ENCODE measurements at places on chromosomes 2 and 18. TPM values are rescaled to one million over a fixed set of nuclear protein-coding genes. Genes with fewer than 3 reads are reported as not detected.

The TGFA gene
- total RNA-seq, result 0.64 TPM

The CLEC4F gene
- total RNA-seq, result not detected

The TEKT4 gene
- not detected for total RNA-seq

The DSG1 gene
- not detected for total RNA-seq

The EMX1 gene
- total RNA-seq, result not detected

The SMAD7 gene
- 7.0 TPM for total RNA-seq

The ASNSD1 gene
- 38.2 TPM for total RNA-seq

The FECH gene
- 18.8 TPM for total RNA-seq

The OTX1 gene
- total RNA-seq, result not detected

The RND3 gene
- total RNA-seq, result not detected

The KIAA2012 gene
- not detected for total RNA-seq

The ANKRD62 gene
- not detected for total RNA-seq

The GKN1 gene
- not detected for total RNA-seq

The KLHL29 gene
- total RNA-seq, result 2.4 TPM

The CTAGE1 gene
- total RNA-seq, result not detected

The NEU2 gene
- total RNA-seq, result not detected

The BOLL gene
- total RNA-seq, result not detected

The GKN2 gene
- not detected for total RNA-seq

The COL3A1 gene
- total RNA-seq, result not detected

All from activated naive CD4-positive, alpha-beta T cell treated with anti-CD3 and anti-CD28 coated beads for 36 hours (primary cell).